Ecto neural progenitor cell (in vitro differentiated cells): ENCODE measurements at places on chromosomes 6 and 20.

DNA sequence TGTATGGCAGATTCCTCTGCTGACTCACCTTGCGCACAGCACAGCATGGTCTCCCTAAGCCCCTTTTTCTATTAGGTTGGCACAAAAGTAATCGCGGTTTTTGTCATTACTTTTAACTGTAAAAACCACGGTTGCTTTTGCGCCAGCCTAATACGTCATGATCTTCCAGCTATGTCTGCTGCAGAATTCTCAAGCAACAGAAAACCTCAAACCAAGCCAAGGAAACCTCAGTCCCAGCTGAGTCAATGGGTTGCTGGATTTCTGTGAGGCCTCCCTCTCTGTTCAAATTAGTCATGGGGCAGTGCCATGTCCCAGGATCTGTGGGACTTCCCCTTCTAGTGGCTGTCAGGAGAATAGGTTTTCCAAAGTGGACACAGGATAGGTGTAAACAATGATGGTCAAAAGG lies 15.7 kb upstream of the ENPP1 start:
- DNase-seq = no peak

DNA sequence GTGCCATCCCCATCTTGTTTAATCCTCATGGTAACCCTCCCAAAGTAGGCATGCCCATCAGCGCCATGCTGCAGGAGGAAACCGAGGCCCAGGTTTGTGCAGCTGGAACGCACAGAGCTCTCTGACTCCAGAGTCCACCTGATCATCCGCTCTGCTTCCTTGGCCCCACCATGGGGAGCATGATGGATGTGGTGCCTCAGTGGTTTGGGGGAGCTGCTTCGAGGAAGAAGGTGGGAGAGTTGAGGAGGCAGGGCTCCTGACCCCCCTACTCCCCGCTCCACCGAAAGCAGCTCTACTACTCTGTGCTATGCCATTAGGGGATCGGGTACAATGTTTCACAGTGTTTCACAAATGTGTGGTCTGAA lies 52.2 kb downstream of the TGM2 start:
- DNase-seq = no peak

DNA sequence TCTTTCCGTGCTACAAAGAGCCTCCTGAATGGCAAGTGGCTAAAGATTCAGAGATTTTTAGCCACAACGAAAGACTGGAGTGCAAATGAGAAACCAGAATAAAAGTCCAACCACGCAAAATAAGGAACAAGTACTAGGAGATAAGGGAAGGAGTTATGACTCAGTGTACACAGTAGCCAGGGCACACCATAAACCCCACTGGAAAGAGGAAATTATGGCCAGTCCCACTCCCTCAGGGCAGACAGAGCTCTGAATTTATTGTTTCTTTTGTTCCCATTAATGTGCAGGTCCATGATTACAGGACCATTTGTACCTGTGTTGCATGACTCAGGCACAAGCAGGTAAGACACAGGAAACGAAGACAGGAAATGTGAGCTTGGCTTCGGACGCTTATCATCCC lies 150.3 kb upstream of the PREP start:
- no peak for DNase-seq

DNA sequence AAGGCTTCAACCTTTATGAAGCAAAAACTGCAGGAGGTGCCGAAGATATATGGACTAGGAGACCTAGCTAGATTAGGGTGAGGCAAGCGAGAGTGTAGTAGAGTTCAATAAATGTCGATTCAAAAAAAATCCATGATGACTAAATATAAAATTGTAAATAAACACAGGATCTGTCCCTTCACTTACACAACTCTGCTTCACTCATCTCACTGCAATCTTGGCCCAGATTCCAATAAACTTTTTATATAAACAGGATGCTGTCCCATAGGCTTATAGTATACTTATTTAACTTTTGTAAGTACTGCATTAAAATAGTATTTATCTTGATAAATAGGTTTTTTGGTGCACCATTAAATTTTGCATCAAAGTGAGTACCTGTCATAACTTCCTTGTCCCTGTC lies 648.4 kb upstream of the NRSN1 start:
- no peak for DNase-seq

DNA sequence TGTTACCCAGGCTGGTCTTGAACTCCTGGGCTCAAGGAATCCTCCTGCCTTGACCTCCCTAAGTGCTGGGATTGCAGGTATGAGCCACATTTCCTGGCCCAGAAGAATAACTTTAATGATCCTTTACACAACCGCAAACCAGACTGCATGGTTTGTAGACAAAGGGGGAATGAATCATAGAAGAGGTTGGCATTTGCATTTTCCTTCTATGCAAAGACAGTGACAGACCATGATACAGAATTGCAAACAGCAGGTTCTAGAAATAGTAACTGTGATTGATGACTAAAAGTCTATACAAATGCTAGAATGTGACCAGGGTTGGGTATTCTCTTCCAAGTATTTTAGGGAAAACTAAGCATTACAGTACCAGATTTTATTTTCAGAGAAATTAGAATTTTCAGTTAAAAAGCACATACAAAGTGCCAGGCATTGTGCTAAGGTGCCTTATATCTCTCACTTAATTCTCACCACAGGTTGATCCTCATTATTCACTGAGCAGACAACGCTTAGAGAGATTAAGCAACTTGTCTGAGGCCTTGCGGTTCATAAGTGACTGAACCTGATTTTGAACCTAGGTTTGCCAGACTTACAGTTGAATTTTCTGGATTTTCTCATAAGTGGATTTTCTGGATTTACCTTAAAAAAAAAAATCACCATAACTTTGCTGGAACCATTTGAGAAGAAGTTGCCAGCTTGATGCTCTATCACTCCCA lies 146.6 kb downstream of the ZFAND3 start:
- DNase-seq = no peak

- no peak for DNase-seq
Measured at GRCh38 chr6:14079971-14080370, 37.6 kb upstream of the CD83 start.

DNA sequence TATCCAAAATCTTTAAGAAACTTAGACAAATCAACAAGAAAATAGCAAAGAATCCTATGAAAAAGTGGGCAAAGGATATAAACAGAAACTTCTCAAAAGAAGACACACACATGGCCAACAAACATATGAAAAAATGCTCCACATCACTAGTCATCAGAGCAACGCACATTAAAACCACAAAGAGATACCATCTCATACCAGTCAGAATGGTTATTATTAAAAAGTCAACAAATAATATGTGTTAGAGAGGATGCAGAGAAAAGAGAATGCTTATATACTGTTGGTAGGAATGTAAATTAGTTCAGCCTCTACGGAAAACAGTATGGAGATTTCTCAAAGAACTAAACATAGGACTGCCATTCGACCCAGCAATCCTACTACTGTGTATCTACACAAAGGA lies 212.0 kb upstream of the DTNBP1 start:
- DNase-seq = no peak

GRCh38 chr6:147579667-147580066 lies 71.2 kb downstream of the SAMD5 start:
- DNase-seq = no peak

- DNase-seq = no peak
Measured at GRCh38 chr20:34374209-34374760, 11.2 kb downstream of the ITCH start.

DNA sequence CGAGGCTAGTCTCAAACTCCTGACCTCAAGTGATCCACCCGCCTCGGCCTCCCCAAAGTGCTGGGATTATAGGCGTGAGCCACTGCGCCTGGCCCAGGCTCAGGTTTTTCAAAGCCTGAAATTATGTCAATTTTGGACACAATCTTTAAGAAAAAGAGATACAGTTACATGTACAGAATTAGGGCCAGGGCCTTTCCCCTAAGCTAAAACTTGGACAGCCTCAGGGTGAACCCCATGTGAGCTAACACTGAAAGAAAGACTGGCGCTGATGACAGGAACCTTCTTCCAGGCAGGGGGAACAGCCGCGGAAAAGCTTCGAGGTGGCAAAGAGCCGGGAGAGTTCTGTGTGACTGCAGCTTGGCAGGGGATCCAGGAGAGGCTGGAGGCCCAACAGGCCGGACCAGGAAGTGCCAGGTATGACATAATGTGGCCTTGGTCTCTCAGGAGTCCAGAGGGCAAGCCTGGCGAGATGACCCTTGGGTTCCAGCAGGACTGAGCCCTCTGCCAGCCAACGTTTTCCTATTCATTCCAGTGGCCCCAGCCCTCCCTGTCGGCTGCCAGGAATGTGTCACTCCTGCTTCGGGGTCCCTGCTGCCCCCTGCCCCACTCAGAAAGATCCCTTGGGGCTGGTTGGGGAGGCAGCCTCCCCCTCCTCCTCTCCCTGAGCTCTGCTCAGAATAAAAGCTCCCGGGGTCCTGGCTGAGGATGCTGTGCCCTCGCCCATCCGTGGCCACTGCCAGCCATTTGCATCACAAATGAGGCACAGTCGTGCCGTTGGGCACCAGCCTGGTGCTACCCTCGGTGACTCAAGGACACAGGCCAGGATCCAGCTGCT lies 37.3 kb downstream of the RBM38 start:
- DNase-seq = no peak

GRCh38 chr6:89986650-89987074 lies 92.4 kb downstream of the GJA10 start:
- no peak for DNase-seq

- DNase-seq = no peak
Measured at GRCh38 chr6:155887421-155887820, 431.8 kb upstream of the NOX3 start.

GRCh38 chr6:45488269-45488668 lies 110.5 kb upstream of the SUPT3H start:
- DNase-seq = no peak

DNA sequence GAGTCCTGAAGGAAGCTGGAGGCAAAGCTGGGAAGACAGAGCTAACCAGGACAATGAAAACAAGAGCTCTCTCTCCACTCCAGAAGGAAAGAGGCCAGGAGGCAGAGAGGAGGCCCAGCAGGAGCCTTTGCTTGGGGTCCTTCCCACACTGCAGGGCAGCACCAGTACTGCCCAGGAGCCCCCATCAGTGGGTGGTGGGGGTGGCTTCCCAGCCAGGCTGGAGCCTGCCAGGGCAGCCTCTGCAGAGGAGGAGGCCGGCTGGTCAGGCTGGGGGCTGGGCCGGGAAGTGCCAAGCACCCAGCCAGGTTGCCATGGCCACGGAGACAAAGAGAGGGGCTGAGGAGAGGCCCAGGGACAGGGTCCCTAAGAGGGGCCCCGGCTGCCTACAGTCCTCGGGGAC lies 33.4 kb downstream of the PREX1 start:
- peak; percentile 84 for DNase-seq

- DNase-seq = no peak
Measured at GRCh38 chr6:54617730-54618129, 228.8 kb upstream of the FAM83B start.

GRCh38 chr6:48916607-48917006 lies 546.4 kb downstream of the MMUT start:
- DNase-seq = no peak

DNA sequence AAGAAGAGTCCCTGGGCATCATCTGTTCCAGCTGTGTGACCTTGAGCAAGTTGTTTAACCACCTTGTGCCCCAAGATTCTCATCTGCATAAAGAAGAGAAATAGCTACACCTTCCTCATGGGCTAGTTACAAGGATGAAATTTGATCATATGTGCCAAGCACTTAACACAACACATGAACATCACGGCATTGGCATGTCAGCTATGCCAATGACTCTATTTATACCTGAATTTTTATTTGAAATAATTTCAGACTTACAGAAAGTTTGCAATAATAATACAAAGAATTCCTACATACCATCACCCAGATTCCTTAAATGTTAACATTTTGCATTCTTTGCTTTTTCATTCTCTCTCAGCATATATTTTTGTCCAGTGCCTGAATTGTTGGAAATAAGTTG lies 21.0 kb upstream of the TCF15 start:
- no peak for DNase-seq

DNA sequence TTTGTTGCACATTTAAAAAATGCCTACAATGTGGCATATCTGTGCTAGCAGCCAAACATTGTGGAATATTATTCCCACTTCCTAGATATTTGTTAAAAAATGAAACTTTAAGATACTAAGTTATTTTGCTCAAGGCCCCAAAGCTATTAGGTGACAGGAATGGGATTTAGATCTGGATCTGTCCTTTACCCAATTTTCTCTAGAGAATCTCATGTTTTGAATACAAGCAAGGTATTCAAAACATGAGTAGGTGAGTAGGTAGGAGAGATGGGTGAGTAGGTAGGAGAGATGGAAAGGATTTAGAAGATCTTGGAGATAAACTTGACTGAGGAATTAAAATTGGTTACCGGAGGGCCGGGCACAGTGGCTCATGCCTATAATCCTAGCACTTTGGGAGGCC lies 61.2 kb upstream of the AKIRIN2 start:
- DNase-seq = no peak

DNA sequence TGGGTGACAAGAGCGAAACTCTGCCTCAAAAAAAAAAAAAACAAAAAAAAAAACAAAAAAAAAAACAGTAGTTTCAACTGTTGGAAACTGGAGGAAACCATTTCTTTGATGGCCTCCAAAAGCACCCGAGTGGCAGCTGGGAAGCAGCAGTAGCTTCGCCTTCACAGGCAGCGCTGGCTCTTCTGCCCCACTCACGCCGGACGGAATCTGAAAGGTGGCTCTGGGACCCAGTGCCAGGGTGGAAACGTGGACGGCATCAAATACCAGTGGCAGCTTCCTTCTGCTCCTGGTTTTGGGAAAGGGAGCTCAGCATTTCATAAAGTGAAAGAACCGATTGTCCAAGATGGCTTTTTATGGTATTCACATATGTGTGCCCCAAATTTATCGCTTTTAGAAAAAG lies 159.4 kb downstream of the SMOC2 start:
- DNase-seq = no peak

- DNase-seq = no peak
Measured at GRCh38 chr20:62177307-62177706, 5.5 kb upstream of the MTG2 start.

- peak; percentile 55 for DNase-seq
Measured at GRCh38 chr20:5557123-5557522, 193.1 kb upstream of the SHLD1 start.

GRCh38 chr6:157990321-157991066 lies 8.8 kb downstream of the SYNJ2 start:
- peak; percentile 29 for DNase-seq

DNA sequence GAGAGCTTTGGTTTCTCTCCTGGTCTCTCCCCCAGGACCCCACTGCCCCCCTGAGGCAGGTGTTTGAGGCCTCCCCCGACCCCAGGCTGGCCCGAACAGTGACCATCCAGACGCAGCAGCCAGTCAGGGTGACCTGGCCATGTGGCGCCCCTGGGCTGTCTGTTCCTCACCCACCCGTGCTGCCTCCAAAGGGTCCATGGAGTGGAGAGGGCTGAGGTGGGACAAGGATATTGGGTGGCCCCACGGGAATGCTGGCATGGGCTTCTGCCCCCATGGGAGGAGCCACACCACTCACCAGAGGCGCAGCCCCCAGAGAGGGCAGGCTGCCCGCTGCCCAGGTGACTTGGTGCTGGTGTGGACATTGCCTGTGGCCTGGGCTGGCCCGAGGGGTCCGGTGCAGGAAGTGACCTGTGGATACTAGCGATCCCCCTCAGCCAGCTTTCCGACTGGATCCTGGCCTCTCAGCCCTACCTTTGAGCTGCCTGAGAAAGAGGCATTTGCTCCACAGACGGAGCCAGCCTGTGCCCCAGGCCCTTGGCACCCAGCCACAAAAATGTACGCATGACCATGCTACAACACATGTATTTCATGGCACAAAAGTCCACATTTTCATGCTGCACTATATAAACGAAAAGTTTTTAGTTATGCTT lies 50.8 kb downstream of the BCAS4 start:
- DNase-seq = no peak
